NCI-H1105 treated with DMSO at 0.1 percent for 48 hours (cell line): ENCODE measurements at places on chromosomes 12 and 14.

GRCh38 chr14:34833549-34834523 lies 41.3 kb downstream of the BAZ1A start:
- DNase-seq: no peak

- DNase-seq: no peak
Observed at GRCh38 chr12:127273626-127274025, 993.3 kb upstream of the TMEM132C start.

GRCh38 chr12:22626406-22626805 lies 1.4 kb downstream of the ETNK1 start:
- DNase-seq: no peak

DNA sequence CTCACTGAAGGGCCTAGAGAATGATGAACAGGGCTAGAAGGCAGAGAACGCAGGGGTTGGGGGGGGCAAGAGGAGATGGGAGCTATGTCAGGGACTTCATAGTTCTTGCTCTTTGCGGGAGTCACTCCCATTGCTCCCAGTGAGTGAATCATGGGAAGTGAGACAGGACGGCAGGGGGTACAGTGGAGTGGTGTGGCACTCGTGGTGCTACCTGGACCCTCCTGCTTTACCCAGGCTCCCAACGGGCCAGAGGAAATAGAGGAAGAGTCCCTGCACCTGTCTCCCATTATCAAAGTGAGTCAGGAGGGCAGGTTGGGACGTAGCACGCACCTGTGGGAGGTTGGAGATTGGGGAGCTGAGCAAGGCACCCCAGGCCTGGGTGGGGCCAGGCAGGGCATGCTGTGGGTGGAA lies 1.3 kb upstream of the KRT8 start:
- no peak for DNase-seq

DNA sequence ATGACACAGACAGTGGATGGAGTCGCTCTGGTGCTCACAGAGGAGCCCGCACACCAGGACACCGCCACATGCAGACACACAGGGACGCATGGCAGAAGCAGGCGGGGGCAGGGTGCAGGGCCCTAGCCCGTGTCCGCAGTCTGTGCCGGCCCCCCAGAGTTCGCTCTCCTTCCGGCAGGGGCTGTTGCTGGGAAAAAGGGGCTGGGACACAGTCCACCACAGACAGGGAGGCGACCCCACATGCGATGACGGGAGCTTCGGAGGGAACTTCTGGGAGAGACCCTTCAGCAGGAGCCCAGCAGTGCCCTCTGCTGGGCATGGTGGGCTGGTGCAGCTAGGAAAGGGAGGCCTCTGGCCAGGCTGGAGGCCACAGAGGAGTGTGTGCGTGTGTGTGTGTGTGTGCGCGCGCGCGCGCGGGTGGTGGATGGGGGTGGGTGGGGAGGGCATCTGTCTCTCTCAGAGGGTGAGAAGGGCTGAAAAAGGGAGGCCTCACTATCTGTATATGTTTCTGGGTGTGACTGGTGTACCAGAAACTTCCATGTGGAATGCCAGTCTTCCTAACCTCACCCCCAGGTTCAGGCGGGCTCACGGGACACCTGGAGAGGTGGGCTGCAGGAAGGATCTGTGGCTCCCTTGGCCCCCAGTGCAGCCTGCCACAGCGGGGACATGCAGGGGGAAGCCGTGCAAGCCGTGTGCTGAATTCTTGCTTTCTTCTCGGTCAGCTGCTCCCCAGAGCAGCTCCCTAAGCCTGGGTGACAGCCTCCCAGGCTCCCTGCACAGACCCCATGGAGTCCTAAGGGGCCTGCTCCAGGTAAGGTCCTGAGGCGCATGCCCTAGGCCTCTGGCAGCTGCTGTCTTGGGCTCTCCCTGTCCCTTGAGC lies 60.7 kb downstream of the PLEKHG3 start:
- DNase-seq: peak; percentile 55

DNA sequence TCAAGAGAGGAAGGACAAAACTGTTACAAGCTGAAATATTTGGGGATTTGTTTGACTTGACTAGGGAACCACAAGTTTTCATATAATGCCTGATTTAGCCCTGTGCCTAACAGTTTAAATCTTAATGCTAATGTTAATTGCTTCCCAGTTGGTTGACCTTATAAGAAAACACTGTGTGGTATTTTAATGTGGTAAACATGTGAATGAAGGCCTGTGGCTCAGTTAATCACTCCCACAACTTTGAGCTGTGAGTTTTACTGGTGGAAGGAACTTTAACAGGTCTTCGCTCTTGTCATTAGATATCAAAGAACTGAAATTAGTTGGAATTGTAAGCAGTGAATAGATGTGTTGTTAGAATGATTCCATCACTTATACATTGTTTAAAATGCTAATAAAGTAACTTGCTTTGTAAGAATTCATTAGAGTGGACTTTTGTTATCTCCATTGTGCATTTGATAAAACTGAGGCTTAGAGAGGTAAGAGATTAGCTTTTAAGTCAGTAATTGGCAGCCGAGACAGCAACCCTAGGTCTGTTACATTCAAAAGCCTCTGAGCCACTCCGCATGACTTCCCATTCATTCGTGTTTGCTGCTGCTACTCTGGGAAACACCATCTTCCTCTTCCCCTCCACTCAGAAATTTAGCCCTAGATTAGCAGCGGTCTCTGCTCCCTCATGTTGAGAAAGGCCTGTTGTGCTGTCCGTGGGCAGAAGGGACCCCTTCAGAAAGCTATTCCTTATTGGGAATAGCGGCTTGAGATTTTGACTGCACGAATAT lies 1.0 kb upstream of the TBK1 start:
- peak; percentile 30 for DNase-seq

DNA sequence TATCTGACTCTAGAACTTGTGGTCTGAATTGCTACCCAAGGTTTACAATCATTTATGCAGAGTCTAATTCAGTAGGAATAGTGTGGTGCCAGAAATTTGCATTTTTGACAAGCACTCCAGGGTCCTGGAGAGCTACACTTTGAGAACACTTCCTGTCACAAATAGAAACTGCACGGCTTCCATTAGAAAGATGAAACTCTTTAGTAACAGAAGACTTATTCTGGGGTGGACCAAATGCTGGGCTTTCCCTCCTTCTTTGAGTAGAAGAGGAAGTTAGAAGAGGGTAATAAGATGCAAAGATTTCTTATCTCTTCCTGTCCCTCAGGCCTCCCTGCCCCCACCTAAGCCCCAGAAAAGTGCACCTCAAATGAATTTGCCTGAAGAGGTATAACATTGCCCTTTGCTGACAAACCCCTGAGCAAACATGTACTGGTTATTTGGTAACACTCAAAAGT lies 28.4 kb downstream of the DGLUCY start:
- DNase-seq: no peak
